ENCODE measurements at places on chromosomes 4 and X. TPM values are rescaled to one million over a fixed set of nuclear protein-coding genes. Genes with fewer than 3 reads are reported as not detected.

F8 gene
- 6.3 TPM for total RNA-seq

KCTD8 gene
- total RNA-seq, result not detected

MEPE gene
- total RNA-seq, result not detected

DNA sequence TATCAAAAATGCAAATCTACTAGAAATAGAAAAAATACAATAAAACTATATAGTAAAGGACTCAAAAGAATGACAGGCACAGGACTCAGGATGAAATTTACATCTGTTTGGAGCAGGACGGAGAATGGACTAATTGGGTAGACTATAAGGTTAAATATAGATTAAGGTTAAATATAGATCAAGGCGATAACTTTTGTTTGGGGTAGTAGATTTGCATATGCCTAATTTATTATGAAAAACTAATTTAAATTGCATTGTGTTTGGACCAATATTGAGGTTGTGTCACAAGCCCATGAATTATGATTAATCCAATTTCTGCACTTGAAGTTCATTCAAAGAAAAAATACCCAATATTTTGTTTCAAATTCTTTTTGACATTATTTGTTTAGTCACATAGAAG is 31.0 kb downstream of the MTHFD2L start:
- no peak overlapping the region for H3K4me3 ChIP-seq
- H3K36me3 ChIP-seq, result no peaks in the 10 kb centered on the region
- no peak for DNase-seq
- H3K4me1 ChIP-seq, result no peaks in the 10 kb centered on the region
- H3K27me3 ChIP-seq, result no peaks in the 10 kb centered on the region

DNA sequence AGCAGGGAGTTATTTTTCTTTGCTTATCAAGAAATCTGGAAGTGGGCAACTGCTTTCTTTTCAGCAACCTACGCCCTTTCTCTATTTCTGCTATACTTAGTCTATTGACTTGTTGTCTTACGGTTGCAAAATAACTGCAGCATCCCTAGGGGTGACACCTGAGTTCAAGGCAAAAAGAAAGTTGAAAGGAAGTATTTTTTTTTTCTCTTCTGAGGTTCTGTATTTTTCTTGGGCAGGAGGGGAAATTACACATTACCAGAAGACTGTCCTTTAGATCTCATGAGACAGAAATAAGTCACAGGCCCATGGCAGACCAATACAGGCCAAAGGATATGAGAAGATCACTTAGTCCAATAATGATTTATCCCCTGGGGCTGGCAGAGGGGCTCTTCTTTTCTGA is 204.7 kb upstream of the CASK start:
- no peak overlapping the region for H3K4me3 ChIP-seq
- H3K4me1 ChIP-seq, result peaks cover 33% of the 10 kb centered on the region
- H3K27ac ChIP-seq, result no peak overlapping the region
- DNase-seq, result no peak
- H3K36me3 ChIP-seq, result no peaks in the 10 kb centered on the region

DNA sequence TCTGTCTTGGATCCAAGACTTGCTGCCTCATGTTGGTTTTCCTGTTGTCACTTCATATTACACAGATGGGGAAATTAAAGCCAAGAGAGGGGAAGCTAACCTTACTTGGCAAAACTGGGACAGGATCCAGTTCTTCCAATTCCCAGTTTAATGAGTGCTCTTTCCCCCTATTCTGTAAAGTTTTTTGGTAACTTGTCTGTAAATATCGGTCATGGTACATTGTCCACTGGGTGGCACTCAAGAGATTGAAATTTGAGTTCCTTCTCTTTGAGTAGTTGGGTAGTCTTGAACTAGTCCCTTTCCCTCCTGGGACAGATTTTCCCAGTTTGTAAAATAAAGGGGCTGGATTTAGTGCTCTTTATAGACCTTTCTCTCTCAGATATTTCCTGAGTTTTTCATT is 12.4 kb upstream of the EOLA2 start:
- DNase-seq, result peak; percentile 8
- no peak overlapping the region for H3K27ac ChIP-seq
- no peaks in the 10 kb centered on the region for H3K4me1 ChIP-seq
- no peaks in the 10 kb centered on the region for H3K36me3 ChIP-seq
- H3K27me3 ChIP-seq, result no peaks in the 10 kb centered on the region

DNA sequence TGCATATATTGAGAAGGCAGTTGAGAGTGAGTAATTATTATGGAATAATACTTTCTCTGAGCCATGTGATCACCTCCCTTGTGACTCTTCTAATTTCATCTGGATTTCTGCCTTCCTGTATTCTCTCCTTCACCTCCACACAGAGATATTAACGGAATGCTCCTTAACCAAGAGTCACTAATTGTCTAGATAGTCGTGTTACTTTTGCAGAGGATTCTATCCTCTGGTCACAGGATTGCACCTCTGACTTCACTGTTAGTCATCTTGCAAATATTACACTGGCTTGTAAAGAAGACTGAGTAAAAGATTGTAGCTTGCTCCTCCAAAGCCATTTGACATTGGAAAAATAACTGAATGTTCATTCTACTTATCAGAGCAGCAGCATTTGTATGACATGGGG is 160.9 kb downstream of the SH2D1A start:
- no peak overlapping the region for H3K27ac ChIP-seq
- peaks cover 3% of the 10 kb centered on the region for H3K4me1 ChIP-seq
- no peaks in the 10 kb centered on the region for H3K36me3 ChIP-seq
- no peak for DNase-seq

Data from activated CD4-positive, alpha-beta T cell treated with anti-CD3 and anti-CD28 coated beads for 36 hours (primary cell).